ENCODE measurements at places on chromosomes 1 and 21. TPM values are rescaled to one million over a fixed set of nuclear protein-coding genes. Genes with fewer than 3 reads are reported as not detected.

The SLC45A3 gene
- total RNA-seq = 12.3 TPM

The RHBG gene
- 5.7 TPM for total RNA-seq

The SH2D5 gene
- 10.4 TPM for total RNA-seq

The TPTE gene
- not detected for total RNA-seq

The EFNA1 gene
- 19.7 TPM for total RNA-seq

The DMBX1 gene
- total RNA-seq = 4.3 TPM

The TAF13 gene
- 27.3 TPM for total RNA-seq
